Tibial nerve (tissue), 4 donors: ENCODE measurements at places on chromosomes 5 and 9.

- DNase-seq: no peak
Observed at GRCh38 chr5:133697536-133698258, 85.4 kb upstream of the FSTL4 start.

- no peak for DNase-seq
Observed at GRCh38 chr9:76988941-76989340, 30.5 kb upstream of the FOXB2 start.

- DNase-seq: no peak
Observed at GRCh38 chr5:103289024-103289423, 30.5 kb downstream of the MACIR start.

DNA sequence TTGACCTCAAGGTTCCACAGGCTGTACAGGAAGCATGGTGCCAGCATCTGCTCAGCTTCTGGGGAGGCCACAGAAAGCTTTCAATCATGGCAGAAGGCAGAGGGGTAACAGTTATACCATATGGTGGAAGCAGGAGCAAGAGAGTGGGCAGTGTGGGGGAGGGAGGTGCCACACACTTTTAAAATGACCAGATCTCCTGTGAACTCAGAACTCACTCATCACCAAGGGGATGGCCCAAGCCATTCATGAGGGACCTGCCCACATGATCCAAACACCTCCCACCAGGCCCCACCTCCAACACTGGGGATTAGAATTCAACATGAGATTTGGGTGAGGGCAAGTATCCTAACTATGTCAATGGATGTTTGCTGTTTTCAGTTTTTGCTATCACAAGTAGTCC lies 16.2 kb downstream of the CYFIP2 start:
- DNase-seq: no peak

DNA sequence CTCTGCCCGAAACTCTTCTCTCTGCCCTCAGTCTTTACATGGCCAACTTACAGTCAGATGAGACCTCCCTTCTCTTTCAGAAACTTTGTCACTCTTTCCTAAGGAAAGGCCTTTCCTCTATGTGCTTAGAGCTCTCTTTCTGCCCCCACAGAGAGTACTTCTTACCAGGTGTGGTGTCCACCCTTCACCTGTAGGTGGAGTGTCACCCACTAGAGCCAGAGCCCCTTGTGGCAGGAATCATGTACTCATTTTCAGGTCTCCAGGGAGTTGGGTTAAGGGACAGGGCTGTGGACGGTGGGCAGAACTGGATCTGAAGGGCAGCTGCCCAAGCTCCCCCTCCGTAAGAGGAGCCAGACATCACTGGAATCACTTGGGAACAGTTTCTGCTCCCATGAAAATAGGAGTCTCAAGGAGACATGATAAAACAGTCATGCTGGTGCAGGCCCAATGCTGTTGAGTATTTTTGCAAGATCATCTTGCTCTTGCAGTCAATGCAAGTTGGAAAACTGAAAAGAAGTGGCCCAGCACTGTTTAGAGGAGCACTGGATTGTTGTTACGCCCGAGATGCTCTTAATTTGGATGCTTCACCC lies 436.7 kb downstream of the ZSWIM6 start:
- DNase-seq: no peak

GRCh38 chr5:103582364-103582763 lies 19.8 kb upstream of the NUDT12 start:
- DNase-seq: no peak

GRCh38 chr5:163505049-163505367 lies 411 bp upstream of the MAT2B start:
- no peak for DNase-seq

- no peak for DNase-seq
Observed at GRCh38 chr5:18526792-18527405, 892.6 kb downstream of the TAF11L14 start.

DNA sequence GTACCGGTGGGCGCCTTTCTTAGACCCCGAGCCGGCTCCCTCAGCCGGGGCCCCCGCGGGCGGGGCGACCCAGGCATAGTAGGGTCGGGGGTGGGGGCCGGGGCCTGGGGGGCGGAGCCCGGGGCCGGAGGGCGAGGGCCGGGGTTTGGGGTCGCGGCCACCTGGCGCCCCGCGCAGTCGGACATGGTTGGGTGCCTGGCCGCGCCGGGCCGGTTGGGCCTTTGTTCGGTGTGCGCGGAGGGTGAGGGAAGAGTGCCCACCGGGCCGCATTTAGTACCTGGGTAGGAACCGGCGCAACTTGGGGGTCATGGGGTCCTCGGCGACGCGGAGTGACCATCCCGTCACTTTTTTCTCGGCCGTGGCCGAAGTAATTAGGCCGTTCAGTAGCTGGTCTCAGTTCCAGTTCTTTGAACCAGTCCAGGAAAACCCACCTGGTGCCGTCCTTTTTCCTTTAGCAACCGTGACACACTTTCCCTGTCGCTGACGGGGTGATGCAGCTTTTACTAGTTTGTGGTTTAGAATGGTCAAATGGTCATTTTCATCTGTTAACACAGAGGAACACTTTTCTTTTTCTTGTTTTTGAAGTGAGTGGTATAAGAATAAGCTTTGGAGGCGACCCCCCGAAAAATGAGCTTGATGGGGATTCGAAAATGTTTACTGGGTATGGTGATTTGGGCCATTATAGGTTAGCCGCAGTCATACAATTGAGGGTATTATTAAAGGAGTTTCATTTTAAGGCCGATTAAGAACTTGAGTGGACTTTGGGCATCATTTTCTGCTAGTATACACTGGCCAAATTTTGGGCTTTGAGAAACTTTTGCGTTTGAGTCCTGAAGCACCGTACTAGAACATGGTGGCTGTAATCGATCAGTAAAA lies 589 bp downstream of the CKS2 start:
- DNase-seq: no peak

- no peak for DNase-seq
Observed at GRCh38 chr5:141871870-141872269, 6.3 kb downstream of the PCDH1 start.

- no peak for DNase-seq
Observed at GRCh38 chr9:87564111-87564510, 66.4 kb downstream of the DAPK1 start.
